AG10803 (cell line): ENCODE measurements at places on chromosomes 16 and 17.

DNA sequence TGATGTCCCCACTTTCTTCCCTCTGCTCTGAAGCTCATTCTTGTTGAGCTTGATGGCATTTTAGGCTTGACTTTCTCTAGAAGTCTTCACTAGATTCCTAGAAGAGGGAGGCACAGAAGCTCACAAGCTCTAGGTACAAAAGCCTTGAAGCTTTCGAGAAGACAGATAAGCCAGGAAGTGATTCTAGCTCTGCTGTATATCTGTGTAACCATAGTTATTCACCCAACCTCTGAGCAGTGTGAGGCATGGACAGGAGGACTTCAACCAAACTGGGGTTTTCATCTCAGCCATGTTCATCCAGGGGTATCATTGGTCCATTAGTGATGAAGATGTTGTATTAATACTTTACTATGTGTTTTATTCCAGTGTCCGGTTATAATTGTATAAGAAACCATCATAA lies 299.7 kb downstream of the CDH13 start:
- DNase-seq, result no peak

- no peak for DNase-seq
Measured at GRCh38 chr16:79272141-79272577, 328.4 kb downstream of the MAF start.

DNA sequence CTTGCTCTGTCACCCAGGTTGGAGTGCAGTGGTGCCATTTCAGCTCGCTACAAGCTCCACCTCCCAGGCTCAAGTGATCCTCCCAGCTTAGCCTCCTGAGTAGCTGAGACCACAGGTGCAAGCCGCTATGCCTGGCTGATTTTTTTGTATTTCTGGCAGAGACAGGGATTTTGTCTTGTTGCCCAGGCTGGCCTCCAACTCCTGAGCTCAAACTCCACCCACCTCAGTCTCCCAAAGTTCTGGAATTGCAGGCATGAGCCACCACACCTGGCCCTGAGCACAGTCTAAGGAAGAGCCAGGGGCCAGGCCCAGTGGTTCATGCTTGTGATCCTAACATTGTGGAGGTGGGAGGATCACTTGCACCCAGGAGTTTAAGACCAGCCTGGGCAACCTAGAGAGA lies 21.8 kb upstream of the BCO1 start:
- no peak for DNase-seq

- no peak for DNase-seq
Measured at GRCh38 chr17:48592577-48592976, 1.0 kb downstream of the HOXB5 start.

DNA sequence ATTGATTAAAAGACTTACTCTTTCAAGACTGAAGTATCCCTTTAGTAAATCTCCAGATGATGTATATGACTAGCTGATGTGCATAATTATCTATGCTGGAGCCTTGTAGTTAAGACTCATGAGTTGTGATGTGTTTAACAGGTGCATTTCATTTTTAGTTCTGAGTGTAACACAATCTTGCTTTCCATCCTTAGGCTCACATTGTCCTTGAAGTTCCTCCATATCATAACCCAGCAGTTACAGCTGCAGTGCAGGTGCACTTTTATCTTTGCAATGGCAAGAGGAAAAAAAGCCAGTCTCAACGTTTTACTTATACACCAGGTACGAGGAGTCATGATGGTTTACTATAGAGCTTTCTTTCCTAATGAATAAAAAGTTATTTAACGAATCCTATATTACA lies 52.9 kb downstream of the ESRP2 start:
- DNase-seq, result no peak

GRCh38 chr17:62816282-62816839 lies 8.2 kb upstream of the MARCHF10 start:
- peak; percentile 71 for DNase-seq

- DNase-seq, result no peak
Measured at GRCh38 chr17:66679631-66680517, 155.0 kb upstream of the CACNG5 start.

DNA sequence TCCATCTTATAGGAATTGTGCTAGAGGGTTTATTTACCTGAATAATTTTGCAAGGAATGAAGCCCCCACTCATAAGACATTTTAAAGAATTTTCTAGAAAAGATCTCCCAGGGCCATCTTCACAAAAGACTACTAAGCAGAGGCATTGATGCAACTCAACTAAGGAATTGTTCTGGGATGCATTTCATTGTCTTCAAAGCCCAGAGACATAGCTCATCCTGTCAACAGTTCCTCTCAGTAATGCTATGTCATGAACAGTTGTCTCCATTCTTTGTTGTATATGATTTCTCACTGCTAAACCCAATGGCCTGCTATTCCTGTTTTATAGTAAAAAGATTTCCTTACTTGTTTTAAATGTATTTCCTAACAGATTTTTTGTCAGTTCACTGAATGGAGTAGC lies 136.8 kb upstream of the RBL2 start:
- no peak for DNase-seq

DNA sequence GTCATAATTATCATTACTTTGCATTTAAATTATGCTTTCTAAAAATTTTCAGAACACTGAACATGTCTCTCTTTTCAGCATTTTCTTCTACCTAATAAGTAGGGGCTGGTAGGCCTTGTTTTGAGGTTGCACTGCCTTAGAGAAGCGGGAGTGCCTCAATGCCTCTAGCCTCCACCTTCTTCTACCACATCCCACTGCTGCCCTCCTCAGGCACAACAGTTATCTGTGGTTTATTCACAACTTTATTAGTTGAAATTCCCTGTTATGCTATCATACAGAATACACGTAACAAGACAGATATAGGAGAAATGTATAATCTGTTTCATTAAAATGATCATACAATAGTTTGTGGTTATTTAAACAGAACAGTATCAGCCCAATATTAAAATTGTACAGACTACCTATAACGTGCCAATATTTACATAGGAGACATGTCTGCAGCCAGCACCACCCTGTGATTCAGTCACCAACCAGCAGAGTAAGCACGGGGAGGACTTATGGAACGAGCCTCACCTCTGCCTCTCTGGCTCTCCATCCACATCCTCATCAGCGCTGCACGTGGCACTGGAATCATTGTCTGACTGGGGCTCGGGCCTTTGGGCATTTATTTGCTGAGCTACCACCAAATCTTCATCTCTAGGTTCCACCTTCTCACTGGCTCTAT lies 101.2 kb downstream of the TTC19 start:
- no peak for DNase-seq

DNA sequence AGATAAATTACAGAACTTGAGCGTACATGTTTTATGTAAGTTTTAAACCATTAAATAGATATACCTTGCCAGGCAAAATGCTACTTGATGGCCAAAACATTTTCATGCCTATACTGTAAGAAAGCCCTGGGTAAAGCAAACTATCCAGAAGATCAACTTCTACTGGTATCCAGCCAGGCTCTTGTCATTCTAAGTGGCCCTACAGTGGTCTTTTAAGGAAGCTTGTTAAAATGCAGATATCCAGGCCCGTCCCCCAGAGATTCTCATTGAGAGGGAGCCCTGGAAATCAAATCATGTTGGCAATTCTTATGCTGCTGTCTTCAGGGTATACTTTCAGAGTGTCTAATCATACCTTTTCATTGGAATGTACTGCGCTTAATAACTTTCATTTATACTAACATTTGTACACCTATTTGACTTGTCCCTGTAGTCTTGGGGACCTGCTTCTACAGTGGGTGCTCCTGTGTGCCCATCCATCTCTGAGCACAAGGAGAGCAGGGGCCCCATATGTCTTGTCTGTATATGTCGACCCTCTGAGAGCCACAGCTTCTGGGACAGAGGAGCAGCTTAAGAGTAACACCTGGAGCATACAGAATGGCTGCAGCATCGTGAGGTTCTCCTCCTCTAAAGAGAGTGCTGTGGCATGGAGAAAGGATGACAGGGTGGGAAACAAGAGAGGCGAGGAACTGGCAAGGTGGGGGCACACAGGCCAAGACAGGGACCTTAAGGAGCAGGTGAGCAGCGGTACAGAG lies 43.6 kb upstream of the ANKFY1 start:
- no peak for DNase-seq

DNA sequence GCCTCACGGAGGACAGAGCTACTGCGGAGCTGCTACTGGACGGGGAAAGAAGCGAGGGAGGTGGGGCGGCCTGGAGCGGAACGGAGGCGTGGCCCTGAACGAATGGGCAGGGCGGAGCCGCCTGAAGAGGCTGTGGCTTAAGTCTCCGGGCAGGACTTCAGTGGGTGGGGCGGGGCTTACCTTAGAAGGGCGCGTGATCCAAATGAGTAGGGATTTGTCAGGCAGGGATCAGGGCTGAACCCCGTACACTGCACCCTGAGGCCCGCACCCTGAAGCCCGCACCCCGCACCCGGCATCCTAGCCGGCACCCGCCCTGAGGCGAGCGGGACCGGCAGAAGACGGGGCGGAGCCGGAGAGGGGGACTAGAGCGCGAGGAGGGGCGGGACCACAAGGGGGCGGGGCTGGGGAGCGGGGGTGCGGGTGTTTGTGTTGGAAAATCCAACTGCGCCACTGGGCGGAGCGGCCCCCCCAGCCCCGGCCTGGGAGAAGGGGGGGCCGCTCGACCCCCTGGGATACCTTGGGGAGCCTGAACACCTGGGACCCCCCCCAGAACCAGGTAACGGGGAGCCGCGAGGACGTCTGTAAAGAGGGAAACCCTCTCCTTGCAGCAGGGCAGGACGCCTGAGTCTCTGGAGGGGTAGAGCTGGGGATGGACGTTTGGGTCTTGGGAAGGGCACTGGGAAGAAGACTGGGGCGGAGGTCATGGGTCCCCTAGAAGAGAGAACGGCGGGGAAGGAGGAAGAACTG lies at the start of gene KDM6B:
Gene KDM6B (plus strand): TSS at position 423 of the 747 bp plus-strand sequence. CDS start 11,338 bp downstream, outside the sequence.
- peak; percentile 88 for DNase-seq

DNA sequence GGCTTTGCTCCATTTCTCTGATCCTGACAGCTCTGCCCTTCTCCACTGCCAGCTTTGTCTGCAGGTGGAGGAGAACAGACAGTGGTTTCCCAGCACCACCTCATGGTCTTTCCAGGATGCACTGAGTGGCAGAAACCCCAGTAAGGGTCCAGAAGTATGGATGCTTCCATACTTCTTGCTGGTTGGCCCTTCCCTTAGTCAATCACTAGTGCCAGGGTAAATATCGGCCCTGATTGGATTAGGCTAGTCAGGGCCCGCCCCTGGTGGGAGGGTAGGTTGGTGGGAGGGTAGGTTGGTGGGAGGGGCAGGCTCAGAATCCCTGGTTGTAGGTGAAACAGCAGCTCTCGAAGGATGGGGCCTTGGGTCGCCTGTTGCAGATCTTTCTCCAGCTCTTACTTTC lies 10.2 kb downstream of the RNF213 start:
- no peak for DNase-seq

DNA sequence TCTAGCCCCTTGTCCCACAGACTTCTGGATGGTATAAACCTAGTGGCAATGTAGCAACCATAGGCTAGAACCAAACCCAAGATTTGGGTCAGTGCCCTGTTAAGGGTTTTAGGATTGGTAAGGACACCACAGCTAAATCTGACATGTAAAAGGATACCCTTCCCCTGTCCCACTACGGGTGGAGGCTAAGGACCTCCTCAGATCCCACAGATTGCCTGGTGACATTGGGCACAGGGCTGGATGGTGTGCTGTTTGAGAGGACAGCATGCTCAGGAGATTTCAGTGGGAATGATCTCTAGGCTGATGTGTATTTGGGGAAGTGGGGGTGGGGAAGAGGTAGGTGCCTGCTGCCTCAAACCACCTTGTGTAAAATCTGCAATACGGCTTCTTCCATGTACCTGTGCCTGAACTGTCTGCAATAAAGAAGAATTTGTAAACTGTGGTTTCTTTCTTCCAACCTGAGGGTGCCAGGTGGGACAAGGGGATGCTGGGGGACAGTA lies 671 bp upstream of the EDC4 start:
- DNase-seq, result no peak

- DNase-seq, result peak; percentile 94
Measured at GRCh38 chr16:85137323-85138072, 25.2 kb upstream of the CIBAR2 start.

DNA sequence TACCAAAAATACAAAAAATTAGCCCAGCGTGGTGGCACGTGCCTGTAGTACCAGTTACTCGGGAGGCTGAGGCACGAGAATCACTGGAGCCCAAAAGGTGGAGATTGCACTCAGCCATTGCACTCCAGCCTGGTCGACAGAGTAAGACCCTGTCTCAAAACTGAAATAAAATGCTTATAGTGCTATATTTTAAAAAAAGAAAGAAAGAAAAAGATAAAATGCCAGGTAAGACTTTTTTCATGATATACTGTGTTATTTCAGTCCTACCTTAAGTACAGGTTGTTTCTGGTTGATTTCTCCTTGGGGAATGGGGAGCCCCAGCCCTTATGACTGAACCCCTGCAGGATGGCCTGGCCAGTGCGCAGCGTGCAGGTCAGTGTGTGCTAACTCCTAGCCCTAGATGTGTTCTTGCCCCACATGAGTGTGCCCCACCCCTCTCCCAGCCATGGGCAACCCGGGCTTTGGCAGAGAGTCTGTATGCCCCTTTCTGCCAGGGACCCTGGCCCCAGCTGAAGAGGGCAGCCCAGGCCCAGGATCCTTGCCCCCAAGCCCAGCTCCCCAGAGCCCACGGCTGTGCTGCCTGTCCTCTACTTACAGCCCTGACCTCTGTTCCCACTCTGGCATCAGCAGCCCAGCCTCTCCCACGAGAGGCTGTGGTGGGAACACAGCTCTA lies 1.3 kb downstream of the CNGB1 start:
- no peak for DNase-seq

GRCh38 chr16:56629531-56629930 lies 2.9 kb upstream of the MT1M start:
- no peak for DNase-seq

GRCh38 chr17:10217916-10218315 lies 19.5 kb upstream of the GAS7 start:
- DNase-seq, result peak; percentile 15

DNA sequence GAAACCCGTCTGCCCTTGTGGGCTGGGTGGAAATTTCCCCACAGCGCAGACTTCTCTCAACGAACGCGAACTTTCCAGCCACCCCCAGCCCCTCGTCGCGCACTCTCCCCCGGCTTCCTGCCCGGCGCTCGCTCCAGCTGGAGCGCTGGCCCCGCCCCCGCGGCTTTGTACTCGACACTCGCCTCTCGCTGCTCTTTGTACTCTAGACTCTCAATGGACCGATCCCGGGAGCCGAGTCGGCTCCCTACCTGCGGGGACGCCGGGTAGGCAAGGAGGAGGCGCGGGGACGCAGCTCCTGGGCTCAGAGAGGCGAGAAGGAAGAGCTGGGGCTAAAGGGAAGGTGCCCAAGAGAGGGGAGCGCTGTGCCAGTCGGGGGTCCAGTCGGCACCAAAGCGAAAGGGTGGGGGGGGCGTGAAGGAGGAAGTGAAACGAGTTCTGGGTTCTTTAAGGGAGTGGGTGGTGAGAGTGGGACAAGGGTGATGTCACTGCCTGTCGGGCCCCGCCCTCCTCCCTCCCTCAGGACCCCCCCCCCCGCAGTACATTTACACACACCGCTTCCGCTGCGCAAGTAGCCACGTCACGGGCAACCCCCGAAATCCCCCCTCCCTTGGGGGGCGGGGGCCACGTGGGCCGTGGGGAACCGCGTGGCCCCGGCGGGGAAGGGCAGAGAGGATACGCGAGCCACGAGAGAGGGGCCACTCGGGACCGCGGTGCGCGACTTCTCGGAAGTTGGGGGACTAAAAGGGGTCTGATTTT lies 9.7 kb downstream of the KDM6B start:
- DNase-seq, result peak; percentile 68

DNA sequence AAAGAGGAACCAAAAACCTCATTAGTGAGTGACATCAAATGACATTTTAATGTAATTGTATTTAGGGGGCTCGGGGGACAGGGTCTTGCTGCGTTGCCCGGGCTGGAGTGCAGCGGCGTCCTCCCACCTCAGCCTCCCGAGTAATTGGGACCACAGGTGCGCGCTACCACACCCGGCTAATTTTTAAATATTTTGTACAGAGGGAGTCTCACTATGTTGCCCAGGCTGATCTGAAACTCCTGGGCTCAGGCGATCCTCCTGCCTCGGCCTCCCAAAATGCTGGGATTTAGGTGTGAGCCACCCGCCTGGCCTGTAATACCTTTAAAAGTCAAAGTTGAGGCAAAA lies 581 bp downstream of the SNRNP25 start:
- no peak for DNase-seq
